HuH-7.5 (cell line): ENCODE measurements at places on chromosomes 7 and 10.

DNA sequence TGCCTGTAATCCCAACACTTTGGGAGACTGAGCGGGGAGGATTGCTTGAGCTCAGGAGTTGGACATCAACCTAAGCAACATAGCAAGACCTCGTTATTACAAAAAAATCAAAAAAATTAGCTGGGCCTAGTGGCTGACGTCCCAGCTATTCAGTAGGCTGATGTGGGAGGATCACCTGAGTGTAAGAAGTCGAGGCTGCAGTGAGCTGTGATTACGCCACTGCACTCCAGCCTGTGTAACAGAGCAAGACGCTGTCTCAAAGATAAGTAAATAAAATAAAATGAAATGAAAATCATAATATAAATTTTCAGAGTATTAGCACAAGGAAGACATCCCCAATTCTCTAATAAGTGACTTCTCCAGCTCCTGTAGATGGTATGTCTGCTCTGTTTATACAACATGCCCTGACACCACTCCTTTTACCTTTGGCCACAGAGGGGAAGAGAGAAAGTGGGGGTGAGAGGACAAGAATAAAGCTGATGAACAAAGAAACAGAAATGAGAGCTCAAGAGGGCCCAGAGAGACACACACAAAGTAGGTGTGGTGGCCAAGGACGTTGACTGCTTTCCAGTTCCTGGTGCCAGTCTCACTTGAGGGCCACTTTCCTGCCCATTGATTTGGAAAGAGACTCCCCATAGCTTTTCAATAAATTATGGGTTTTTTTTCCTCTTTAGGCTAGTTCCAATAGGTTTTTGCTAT, 62.9 kb downstream of the PTTG1IP2 start:
- no peak for DNase-seq

DNA sequence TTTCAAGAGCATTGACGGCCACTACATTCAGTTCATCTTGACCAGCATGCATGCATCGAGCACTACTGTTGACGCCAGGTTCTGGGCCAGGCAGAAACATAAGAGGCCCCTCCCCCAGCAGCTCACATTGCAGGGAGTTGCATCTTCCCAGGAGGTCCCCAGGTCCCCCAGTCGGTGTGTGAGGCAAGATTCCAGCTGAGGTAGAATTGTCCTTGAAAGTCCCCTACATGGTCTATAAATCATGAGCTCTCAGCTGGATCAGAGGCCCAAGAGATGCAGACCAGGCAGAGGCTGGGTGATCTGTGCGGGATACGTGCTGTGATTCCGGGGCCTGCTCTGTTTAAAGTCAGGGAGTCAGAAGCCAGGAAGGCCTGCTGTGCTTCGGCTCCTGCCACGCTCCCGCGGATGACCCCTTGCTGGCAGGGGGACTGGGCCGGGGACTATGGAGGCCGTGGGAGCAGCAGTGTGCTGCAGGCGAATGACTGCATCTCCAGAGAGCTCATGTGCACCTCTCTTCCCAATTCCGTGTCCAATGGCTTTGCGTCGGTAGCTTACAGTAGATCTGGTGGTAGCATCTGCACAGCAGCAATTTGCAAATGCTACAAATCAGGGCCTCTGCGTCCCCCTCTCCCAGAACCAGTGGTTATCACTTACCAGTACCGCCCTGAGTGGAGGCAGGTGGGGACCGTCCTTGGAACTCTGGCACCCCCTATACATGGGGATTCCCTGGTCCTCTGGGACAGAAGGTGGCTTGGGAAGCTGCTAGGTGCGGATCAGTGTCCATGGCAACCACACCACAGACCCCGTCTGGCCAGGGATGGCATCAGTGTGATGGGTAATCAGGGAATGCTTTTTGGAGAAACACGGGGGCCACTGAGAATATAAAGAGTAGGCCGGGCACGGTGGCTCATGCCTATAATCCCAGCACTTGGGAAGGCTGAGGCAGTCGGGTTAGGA, 93.6 kb downstream of the RGS10 start:
- DNase-seq, result no peak

DNA sequence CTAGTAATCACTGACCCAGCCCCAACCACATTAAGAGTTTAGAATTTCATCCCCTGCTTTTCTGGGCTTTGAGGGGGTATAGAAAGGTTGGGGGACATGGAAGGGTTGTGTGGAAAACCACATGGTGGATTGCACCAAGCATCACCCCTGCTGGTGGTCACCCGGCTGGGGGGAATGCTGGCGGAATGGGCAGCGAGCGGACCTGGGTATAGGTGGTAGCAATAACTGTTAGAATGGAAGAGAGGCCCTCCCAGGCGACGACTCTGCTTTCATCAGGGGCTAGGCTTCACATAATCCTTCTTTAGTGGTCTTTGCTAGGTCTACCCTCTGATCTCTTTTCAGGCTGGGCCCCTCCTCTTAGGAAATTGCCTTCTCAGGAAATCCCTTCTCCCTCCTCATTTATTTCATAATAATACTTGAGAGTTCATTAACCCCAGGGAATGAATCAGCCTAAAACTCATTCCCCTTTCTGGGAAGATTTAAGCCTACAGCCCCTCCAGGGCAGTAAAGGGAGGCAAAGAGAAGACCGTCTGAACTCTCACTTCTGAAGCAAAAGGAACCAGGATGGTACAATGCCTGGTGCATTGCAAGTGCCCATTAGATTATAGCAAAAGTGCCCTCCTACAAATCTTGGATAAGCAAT, 90.7 kb upstream of the LEP start:
- DNase-seq, result no peak

DNA sequence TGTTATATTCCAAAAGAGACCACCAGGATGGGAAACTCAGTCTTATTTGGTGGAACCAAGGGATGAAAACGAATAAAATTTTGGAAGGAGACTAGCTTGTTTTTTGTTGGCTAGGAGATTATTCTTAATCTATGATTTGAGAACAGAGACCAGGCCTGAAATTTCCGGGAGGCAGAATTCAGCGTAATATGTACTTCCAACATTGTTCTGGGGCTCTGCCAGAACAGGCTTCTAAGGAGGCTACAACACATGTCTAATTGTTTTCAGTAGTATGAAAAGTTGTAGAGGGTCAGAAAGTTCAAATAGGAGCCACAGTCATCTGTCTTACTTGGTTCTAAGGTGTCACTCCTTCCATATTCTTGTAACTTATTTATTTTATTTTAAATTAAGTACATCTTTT, 1.7 kb downstream of the DDX21 start:
- DNase-seq, result no peak

- DNase-seq, result no peak
Observed at GRCh38 chr10:46033602-46034011, 3.2 kb upstream of the NCOA4 start.

DNA sequence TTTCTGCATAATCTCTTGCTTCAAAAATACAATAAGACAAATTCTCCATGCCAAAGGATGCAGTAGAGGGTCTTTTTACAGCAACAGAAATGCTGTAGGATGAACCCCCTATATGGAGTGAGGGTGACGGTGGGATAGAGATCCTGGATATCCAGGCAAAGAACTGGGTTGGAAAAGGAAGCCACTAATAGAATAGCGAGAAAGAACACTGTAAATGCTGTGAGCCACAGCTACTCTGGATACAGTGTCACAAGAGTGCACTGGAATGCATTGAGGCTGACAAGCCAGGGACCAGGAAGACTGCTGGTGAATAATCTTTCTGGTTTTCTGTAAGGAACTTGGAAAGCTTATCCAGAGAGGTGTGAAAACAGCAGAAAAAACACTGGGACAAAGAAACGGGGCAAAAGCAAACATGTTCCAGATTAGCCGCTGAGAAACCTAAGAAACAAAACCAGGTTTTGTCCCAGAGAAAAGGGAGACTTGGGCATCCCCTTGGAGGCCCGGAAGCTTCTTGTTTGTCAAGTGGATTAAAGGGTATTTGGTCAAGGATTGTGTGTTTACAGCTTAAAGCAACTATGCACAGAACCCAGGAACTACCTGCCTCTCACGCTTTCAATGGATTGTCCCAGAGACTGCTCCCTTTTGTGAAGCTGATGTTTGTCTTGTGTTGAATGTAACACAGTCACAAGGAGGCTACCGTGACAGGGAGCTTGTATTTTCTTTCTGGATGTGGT, 6.2 kb upstream of the MSMB start:
- peak; percentile 28 for DNase-seq

DNA sequence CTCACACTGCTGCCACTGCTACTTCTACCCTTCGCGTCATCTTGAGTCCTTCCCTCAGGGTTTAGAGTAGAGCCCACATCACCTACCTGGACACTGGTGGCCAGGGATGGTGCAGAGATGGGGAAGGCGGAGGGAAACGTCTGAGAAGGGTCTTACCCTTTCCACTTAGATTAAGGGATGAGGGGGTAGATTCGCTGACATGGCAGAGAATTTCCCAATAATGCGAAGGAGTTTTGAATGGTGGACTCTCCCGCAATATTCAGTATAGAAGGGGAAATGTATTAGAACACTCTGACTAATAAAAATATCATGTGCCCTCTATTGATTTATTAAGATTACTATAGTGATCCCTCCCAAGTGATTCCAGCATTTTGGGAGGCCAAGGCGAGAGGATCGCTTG, 209.5 kb upstream of the KIAA1217 start:
- no peak for DNase-seq

GRCh38 chr7:130875265-130875741, 141.3 kb upstream of the KLF14 start:
- peak; percentile 69 for DNase-seq

DNA sequence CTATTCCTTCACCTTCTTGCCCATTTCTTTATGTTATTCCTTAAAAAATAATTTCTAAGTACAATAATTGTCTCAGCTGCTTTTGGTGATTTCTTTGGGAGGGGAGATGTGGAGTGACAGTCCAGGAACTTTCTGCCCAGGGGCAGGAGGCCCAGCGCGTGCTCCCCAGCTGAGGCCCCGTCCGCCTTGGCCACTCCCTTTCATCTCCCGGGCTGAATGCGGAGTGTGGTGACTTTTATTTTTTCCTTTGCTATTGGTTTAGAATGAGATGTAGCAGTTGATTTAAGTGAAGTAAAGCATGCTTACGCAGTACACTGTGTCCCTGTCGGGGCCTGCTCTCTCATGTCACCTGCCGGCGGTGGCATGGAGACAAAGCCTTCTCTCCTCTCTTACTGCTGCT, 141.6 kb downstream of the MGMT start:
- DNase-seq, result no peak

DNA sequence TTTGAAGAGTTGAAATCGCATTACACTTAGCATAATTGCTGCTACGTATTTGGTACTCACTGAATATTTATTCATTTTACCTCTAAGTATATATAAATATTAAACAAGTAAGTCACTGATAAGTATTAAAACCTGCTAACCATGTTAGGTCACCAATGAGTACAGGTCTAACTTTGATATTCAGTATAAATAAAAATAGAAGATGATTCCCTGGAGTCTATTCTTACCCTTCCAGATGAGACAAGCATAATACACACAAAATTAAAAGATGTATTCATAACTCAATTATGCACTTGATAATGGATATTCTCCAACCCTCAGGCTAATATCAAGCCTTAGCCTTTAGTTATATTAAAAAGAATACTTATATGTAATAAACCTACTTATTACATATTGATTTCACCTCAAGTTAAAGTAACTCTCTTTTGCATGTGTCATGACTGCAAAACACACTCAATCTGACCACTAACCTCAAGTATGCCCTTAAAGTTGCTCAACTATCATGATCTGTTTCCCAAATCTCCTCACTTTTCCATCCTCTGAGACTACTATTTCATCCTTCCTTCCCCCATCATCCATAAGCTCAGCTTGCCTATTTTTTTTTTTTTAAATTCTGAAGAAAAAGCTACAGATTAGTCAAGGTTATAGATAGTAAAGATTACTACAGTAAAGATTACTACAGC, 46.8 kb downstream of the IPMK start:
- DNase-seq, result no peak

DNA sequence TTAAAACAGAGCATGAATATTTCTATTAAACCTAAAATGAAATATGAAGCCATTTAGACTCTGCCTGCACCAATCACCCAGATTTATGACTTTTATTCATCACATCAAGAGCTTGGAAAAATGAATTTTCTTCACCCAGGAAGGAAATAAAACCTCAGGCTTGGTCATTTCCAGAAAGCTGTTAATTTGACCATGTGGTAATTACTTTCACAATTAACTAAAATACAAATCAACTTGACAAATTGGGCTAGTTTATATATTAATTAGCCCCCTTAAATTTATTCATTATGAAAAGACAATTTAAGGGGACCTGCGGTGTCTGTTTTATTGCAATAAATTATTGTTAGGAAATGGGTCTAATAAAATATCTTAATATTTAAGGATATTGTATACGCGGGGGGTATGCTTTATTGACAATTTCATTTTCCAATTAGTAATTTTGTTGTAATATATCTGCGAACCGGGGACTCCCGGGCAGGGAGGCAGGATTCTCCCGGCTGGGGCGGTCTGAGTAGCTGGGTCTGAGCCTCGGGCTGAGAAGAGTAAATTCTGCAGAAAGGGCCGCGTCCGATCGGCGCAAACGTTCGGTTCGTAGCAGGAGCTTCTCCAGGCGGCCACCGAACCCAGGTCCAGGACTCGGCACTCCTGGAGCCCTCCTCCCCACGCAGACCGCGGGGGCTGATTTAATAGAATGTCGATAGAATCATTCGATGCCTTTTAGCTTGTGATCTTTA, 9.4 kb upstream of the MNX1 start:
- DNase-seq, result no peak

GRCh38 chr10:106836933-106837663, 327.4 kb downstream of the SORCS1 start:
- DNase-seq, result no peak
